ENCODE measurements at places on chromosomes 6 and 20.

GRCh38 chr20:41408156-41408794, 41.7 kb upstream of the EMILIN3 start:
- no peak for DNase-seq

DNA sequence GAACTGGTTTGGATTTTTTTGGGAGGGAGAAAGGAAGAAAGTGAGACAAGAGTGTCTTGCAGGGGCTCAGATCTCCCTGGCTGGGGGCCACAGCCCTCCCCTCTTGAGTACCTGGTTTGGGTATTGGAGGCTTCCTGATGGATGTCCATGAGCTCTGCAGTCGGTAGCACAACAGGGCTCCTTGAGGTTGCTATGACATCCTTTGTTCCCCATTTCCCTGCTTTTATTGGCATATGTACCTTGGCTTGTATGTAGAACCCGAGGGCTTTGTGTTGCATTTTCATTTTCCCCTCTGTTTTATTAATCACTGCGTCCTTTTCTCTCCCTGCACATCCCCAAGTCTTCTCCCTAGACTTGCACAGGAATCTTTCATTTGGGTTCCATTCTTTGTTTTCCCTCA, 355.5 kb upstream of the TSHZ2 start:
- no peak for DNase-seq

DNA sequence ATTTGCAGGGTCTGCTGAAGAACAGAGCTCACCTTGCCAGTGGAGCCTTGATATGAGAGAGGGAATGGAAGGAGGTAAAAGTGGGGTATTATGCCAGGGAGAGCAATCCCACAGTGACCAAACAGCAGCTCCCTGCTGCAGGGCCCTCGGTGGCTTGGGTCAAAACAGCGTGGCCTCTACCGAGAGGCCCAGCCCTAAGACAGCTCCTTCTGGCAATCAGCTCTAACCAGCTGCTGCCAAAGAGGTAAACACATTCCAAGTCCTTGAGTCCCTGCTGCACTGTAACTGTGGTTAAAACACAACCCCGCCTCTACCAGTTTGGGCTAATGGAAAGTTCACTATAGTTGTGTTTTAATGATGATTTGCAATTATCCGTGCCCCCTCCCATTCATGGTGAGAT, 1.4 kb upstream of the DAAM2 start:
- no peak for DNase-seq

DNA sequence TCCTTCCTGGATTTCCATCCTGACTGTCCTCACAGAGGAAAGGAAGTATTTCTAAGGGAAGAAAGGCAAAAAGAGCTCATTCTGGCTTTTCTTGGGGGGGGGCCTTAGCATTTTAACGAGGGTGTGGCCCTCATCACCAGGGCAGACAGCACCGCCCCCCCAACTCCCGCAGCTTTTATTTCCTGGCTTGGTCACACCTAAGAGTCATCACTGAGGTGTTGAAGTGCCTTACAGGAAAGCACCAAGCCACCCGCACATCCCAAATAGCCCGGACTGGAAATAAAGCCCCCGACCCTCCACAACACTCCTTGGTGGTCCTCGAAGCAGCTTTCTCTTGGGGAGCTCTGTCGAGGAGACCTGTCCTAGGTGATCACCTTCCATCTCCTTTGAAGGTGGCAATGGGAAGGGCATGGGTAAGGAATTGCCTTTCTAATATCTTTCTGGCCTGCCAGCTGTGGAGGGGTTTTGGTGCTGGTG, 1.3 kb downstream of the PTK7 start:
- DNase-seq: no peak

DNA sequence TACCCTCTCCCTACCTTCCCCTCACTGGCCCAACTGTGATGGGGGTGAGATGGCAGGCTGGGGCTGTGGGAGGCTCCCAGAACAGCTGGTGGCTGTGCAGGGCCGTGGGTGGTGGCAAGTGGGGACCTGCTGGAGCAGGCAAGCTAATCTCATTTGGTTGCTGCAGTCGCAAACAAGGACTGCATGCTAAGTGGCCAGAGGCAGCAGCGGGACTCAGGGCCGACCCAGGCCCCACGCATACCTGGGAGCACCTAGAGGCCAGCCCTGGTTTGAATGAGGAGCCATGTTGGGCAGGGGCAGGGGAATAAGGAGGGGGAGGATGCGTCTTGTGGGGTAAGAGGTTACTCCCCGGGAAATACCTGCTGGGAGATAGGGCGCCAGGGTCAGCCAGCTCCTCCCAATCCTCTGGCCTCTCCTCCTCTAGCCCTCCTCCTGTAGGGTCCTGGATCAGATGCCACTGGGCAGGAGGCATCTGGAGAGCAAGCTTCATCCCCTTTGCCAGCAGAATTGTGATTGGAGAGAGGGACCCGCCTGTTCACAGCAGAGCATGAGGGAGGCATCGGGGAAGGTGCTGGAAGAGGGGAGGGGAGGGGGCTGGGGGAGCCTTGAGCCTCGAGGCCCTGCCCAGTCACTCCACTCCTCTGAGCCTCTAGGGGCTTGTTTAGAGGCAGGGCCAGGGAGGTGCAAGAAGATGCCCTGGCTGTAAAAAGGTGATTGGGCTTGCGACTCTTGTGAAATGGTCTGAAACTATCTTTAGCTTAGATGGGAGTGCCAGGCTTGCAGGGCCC, 24.3 kb upstream of the CDH22 start:
- no peak for DNase-seq

- DNase-seq: no peak
Measured at GRCh38 chr6:113291751-113292445, 565.2 kb upstream of the MARCKS start.

- no peak for DNase-seq
Measured at GRCh38 chr6:140049251-140049650, 674.8 kb upstream of the CITED2 start.

DNA sequence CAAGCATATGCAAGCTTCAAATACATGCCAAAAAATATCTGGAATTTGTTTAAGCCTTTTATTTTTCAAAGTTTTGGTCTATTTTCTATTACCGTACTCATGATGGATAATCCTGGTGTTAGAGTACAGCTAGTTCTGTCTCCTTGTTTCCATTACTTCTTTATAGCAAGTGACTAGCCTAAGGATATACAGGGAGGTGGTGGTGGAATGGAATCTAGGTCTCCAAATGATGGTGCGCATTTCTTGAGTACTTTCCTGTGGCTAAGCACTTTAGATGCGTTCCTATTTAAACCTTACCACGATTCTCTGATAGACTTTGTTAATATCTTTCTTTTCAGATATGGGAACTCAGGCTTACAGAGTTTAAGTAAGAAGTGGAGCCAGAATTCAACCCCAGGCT, 3.5 kb downstream of the SLC16A10 start:
- DNase-seq: no peak

GRCh38 chr20:16411361-16411760, 161.9 kb downstream of the KIF16B start:
- DNase-seq: no peak

DNA sequence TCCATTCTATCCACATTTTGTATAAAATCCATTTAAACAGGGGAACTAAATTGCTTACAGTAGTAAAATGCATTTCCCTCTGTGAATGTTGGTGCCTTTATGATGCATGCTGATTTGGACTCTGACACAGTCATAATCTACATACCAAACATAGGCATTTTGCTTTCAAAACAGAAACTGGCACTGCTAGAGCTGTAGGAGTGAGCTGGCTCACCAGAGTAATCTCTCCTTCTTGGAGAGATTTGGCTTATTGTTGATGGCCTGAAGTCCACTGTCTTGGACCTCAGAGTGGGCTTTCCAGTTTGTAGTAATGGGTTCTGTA, 363.2 kb upstream of the FLRT3 start:
- DNase-seq: no peak

GRCh38 chr6:40963019-40963418, 76.0 kb downstream of the UNC5CL start:
- DNase-seq: no peak

GRCh38 chr6:31829633-31830283, 2.2 kb downstream of the HSPA1B start:
- no peak for DNase-seq

DNA sequence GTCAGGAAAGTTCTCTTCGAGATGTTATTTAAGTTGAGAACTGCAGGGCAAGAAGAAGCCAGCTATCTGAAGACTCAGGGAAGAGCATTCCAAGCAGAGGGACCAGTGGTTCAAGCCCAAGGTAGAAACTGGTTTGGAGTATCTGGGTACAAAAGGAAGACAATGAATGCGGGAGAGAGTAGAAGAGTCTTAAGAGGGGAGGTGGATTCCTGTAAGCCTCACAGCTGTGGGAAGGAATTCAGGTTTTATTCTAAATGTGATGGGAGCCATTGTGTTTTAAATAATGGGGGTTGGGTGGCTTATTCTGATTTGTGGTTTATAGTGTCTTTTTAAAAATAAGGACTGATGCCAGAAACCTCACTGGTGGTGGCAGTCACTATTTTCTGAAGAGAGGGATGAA, 37.6 kb upstream of the TENT5A start:
- no peak for DNase-seq

DNA sequence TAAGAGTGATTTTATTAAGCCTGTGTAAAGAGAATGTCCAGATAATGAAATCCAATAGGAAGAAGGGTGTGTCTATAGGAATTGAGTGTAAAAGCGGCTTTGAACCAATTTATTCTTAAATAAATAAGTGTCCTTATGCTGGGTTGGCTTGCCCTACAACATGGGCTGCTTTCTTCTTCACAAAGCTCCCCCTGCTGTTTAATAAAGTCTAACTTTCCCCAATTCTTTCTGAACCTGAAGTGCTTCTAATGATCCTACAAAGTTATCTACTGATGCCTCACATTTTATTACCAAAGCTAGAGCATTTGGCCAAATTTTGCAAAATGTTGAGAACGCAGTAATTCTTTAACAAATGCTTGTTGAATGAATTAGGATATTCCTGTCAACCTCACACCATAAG, 36.3 kb upstream of the SIRT5 start:
- DNase-seq: no peak

DNA sequence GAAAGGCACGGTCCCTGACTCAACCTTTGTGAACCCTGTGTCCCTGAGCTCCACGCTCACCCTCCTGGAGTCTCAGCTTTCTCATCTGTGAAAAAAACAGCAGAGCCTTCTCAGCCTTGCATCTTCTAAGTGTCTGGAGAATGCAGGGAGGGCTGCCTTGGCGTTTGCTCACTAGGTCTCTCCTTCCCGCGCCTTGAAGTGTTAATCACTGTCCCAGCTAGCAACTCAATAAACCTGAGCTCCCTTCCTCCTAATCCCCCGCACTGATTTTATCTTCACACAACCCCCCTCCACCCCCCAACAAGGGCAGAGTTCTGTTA, 34.9 kb upstream of the FOXC1 start:
- no peak for DNase-seq

DNA sequence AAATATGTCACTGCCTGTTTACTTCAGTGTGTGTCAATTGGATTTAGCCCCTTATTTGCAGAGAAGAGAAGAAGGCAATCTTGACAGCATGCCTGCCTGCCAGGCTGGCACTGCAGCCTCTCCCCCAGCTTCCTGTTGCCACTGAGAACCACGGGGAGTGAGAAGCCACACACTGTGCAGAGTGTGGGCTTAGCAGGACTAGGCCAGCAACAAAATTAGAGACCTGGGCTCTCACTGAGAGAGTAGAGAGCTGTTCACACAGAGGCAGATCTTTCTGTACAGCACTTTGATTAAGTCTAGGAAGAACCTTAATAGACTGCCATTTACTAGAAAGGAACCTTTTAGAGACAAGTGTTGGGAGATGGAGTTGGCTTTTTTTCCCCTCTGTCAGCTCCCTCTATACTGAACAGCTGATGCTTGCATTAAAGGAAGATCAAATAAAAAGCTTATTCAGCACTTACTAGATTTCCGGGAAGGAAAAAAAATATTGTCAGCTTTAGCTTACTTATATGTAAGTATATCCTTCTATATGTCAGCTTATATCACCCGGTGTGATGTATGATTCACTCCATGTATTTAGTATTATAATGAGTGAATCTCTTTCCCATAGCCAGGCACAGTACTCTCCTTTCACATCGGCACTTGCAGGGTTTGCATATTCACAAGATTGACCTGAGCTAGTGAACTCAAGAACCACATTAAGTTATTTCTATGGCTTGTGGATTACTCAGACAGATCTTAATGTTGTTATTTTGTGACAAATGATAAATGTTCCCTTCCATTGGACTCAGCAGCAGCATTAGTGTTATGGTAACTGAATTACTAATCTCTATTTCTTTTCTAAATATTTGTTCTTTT, 851.0 kb upstream of the EPHA7 start:
- no peak for DNase-seq

GRCh38 chr6:54706844-54707605, 139.5 kb upstream of the FAM83B start:
- DNase-seq: no peak

DNA sequence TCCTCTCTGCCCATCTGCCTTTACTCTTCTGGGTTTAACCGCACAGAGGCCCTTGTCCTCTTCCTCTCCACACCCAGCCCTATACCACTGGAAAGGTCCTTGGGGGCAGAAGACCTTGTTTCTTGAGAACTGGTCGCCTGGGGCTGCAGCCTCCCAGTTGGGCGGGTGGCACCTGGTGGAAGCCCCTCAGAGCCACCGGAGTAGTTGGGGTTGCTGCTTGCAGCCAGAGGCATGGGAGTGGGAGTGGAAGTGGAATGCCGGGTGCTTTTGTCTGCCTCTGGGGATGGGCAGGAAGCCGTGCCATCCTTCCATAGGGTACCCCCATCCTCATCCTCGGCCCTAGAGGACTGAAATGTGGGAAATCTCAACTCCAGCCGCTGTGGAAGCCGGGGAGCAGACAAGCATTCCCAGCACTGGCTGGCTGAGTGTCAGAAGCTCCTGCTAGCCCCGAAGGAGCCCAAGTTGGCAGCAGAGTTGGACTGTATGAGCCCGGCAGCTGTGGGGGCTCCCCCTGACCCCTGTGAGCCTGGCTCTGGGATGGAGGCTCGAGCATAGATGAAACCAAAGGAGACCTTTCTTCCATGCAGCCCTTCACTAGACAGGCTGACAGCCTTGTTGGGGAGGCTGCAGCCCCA, 1.2 kb downstream of the VSTM2L start:
- DNase-seq: no peak

- no peak for DNase-seq
Measured at GRCh38 chr6:55917751-55918415, 42.5 kb upstream of the BMP5 start.

All from activated CD4-positive, CD25-positive, alpha-beta regulatory T cell (primary cell).